Cortex of kidney (tissue), 1 donor: ENCODE measurements at places on chromosomes 2 and 18.

DNA sequence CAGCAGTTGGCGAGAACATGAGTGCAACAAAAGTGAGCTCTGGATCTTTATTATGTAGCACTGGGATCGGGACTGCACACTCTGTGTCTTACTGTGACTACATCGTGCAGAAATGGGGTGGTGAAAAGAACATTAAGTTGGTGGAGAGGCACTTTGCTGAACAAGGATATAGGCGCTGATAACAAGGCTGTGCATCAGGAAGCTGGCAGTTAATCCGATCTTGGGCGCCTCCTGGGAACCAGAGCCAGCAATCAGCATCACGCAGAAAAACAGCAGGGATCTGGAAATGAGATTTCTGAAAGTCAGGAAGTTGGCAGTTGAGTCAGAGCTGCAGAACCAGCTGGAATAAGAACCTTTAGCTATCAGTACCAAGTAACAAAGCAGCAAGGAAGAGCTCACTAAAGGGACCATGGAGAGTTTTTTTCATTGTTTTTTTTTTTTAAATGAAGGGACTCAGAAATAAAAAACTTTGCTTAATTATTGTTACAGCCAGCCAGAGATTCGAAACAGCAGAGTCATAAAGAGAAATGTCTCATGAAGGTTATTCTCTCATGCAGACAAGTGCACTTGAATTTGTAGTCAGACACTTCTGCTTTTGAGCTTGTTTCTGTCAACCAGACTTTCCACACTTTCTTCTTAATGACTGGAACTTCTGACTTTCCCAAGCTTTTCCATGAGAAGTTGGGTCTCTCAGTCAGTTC lies 22.8 kb upstream of the MYO3B start:
- DNase-seq, result no peak

DNA sequence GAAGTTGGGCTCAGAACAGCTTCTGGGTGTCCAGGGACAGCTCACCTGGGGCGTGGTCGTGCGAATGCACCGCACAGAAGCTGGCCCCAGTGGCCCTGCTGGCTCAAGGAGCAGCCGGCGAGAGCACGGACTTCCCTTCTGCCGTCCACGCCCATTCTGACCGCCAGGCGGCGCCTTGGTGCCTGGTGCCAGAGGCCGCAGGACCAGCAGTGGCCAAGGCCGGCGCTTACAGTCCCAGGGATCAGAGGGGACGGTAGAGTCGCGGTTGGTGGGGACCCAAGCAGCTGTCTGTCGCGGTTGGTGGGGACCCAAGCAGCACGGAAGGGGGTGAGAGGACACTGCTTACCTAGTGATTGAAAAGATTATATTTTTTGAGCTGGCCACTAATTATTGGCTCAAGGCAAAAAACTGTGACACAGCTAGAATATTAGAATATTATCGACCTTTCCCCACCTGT lies 25.7 kb downstream of the NPPC start:
- no peak for DNase-seq

DNA sequence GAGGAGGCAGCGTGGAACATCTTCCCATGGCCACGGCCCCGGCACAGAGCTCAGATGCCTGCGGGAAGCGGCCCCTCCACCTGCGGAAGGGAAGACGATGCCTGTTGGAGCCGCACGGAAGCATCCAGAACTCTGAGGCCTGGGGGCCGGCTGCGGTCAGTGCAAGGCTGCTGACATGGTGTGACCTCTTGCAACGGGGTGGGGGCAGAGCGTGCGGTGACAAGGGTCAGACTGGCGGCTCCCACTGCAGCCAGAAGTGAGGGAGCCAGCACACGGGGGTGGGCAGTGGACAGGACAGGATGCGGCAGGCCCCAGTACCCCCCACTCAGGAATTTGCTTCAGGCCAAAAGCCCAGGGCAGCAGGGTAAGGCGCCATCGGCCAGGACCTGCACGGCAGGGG lies 48.8 kb downstream of the SLC66A2 start:
- no peak for DNase-seq

GRCh38 chr2:216950547-216950946 lies 90.7 kb upstream of the TNP1 start:
- no peak for DNase-seq

GRCh38 chr18:427005-427404 lies 73.5 kb downstream of the COLEC12 start:
- no peak for DNase-seq

DNA sequence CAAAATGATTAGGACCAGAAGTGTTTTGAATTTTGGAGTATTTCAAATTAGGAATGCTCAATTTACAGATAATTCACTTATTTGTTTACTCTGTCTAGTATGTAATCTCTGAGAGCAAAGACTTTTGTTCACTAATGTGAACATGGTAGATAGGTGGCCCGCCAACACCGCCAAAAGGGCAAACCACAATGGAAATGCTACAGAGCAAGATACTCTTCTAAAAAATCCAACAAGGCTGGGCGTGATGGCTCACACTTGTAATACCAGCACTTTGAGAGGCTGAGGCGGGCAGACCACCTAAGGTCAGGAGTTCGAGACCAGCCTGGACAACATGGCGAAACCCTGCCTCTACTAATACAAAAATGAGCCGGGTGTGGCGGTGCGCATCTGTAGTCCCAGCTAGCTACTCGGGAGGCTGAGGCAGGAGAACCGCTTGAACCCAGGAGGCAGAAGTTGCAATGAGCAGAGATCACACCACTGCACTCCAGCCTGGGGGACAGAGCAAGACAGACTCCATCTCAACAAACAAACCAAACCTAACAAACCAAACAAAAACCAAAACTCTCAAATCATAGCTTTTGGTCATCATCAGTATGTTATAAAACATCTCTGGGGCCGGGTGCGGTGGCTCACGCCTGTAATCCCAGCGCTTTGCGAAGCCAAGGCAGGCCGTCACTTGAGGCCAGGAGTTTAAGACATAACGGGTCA lies 2.4 kb downstream of the CCT4 start:
- no peak for DNase-seq

- DNase-seq, result no peak
Measured at GRCh38 chr18:46867367-46868143, 49.8 kb downstream of the PIAS2 start.

- DNase-seq, result no peak
Measured at GRCh38 chr2:167489325-167489724, 601.0 kb downstream of the XIRP2 start.

DNA sequence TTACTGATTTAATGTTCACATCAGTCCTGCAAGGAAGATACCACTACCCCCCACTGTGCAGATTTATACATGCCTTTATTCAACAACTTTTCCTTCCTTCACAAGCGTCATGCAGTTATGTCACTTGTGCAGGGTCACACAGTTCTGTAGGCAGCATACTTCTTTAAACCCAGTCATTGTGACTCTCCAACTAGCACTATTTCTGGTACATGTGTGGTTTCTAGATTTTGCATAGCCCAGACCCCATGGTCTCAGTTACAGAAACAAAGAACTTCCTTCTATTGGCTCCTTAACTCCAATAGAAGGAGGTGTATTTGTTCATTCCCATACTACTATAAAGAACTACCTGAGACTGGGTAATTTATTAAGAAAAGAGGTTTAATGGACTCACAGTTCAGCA lies 333.1 kb downstream of the ZNF516 start:
- no peak for DNase-seq

GRCh38 chr2:181128199-181128598 lies 147.8 kb downstream of the UBE2E3 start:
- no peak for DNase-seq

DNA sequence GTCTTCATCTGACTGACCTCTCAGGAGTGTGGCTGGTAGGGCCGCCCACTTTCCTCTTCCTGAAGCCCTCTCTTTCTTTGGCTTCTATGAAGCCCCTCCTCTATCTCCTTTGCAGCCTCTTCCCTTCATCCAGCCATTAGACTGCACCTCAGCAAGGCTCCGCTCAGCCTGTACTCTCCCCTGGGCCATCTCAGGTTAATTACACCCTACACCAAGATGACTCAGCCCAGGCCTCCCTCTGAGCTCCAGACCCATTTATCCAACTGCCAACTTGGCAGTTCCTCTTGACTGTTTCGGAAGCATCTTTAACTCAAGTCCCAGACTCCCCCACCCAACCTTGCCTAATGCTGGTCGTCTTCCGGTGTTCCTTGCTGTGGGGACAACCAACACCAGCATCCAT lies 5.8 kb upstream of the WNT6 start:
- DNase-seq, result no peak

DNA sequence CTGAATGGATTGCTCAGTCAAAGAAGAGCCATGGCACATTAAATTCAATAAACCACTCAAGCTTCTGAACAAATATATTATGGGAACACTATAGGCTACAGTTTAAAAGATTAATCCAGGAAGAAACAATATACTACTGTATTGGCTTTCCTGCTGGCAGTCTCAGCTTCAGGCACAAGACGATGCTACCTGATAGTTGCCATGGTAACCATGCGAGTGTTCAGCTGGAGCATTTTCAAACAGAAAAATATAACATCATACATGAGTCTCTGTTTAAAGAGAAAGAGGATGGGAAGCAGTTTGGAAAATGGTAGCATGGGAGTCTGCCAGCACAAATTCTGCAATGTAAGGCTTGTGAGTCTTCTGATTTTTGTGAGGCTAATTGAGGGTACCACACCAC lies 65.9 kb upstream of the CPO start:
- DNase-seq, result no peak

- DNase-seq, result no peak
Measured at GRCh38 chr2:183242937-183243336, 118.7 kb downstream of the NUP35 start.

DNA sequence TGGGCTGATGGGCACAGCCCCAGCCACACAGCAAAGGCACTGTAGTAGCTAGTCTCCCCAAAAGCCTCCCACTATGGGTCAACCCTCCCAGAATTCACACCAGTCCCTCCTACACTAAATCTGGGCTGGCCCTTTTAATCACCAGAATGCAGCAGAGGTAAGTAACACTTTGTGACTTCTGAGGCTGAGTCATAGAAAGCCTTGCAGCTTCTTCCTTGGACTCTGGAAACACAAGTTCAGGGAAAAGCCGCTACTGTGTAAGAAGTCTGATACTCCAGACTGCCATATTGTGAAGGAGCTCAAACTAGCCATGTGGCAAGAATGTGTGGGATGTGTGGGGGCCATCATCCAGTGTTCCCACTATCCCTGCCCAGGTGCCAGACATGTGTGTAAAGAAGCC lies 19.0 kb upstream of the SIX2 start:
- no peak for DNase-seq

GRCh38 chr2:240350696-240351087 lies 84.8 kb upstream of the GPC1 start:
- DNase-seq, result no peak

DNA sequence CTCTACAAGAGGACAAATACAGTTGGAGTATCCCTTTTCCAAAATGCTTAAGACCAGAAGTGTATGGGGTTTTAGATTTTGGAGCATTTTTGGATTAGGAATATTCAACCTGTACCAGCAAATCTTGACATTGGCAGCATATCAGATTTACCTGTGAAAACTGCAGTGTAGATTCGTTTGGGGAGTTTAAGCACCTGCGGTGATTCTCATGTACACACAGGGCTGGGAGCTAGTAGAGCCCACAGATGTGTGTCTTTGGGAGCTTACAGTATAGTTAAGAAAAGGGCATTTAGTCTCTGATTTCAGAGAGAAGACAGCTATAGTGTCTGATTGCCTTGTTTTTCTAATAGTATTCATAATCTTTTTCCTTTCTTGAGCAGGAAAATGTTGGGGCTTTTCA lies 30.1 kb downstream of the PTCD3 start:
- DNase-seq, result no peak

DNA sequence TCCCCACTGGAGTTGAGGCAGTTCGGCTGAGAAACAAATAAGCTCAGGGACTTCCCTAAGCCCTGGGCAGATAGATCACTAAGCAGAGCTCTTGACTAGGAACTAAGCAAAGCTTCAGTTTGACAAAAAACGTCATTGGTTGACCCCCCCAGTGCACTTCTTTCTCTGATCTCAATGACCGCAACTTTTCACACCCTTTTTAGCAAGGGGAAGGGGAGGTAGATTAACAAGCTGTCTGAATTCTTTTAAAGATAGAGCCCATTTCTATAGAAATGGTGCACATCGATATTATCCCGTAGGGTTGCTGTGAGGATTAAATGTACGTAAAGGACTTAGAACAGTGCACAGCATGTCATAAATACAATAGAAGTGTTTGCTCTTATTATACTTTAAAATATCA lies 42.5 kb downstream of the PIEZO2 start:
- DNase-seq, result no peak

GRCh38 chr2:186347472-186347871 lies 138.6 kb upstream of the ZC3H15 start:
- DNase-seq, result no peak

DNA sequence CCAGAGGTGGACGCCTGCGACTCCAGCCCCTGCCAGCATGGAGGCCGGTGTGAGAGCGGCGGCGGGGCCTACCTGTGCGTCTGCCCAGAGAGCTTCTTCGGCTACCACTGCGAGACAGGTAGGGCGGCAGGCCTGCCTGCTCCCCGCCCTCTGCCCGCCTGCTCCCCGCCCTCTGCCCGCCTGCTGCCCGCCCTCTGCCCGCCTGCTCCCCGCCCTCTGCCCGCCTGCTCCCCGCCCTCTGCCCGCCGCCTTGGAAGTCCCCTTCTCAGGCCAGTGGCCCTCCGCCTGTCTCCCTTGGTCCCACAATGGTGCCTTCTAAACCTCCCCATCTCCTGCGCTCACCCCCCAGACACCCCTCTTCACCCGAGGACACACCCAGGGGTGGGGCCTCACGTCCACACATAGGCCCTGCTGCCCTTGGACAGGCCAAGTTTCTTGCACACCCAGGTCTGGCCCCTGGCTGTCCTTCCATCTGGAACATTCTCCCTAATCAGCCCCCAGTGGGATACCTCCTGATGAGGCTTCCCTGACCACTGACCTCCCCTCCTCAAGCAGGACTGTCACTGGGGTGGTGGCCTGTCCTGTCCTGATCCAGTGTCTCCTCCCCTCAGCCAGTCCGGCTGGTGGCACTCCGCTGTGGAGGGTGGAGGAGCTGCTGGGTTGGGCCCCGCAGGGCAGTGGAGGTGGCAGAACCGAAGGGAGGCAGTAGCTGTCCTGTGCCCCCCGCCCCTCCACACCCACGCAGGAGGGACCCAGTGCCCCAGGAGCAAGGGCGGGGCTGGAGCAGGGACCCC lies 37.9 kb downstream of the MTERF4 start:
- DNase-seq, result no peak

DNA sequence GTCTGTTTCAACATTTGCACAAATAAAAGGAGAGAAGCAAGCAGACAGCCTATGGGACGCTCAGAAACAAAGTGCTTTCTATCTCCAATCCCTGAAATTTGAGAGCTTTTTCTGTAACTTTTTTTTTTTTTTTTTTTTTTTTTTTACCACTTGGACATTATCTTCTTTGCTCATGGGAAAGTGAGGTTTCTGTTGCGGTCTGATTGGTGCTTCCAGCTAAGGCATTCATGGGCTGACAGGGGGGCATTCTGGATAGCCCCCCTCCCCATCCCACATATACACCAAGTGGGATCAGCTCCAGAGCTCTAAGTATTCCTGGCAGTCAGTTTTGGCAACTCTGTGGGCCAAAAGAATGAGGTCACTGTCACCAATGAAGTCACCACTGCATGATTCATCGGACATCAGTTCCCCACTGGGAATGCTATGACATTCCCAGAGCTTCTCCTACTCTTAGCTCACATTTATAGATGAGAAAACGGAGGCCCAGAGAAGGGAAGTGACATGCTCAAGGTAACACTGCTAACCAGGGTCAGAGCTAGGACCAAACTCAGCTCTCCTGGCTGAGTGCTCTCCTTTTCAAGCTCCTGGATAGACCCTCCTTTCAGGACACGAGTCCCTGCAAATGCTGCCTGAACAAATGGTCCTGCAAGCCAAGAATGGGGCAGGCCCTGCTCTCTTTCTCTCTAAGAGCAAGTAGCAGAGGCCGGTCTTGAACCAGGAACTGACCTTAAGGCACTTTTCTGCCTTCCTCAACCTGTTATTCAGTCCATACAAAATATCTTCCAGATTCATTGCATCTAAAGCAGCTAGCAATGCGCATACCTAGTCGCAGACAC lies 61.3 kb downstream of the TMEM247 start:
- no peak for DNase-seq

- no peak for DNase-seq
Measured at GRCh38 chr2:64646007-64646880, 7.5 kb downstream of the SERTAD2 start.
